SIG-M5 (cell line): ENCODE measurements at places on chromosomes 6 and 20.

- DNase-seq = no peak
Observed at GRCh38 chr20:51703400-51704287, 64.5 kb downstream of the ATP9A start.

DNA sequence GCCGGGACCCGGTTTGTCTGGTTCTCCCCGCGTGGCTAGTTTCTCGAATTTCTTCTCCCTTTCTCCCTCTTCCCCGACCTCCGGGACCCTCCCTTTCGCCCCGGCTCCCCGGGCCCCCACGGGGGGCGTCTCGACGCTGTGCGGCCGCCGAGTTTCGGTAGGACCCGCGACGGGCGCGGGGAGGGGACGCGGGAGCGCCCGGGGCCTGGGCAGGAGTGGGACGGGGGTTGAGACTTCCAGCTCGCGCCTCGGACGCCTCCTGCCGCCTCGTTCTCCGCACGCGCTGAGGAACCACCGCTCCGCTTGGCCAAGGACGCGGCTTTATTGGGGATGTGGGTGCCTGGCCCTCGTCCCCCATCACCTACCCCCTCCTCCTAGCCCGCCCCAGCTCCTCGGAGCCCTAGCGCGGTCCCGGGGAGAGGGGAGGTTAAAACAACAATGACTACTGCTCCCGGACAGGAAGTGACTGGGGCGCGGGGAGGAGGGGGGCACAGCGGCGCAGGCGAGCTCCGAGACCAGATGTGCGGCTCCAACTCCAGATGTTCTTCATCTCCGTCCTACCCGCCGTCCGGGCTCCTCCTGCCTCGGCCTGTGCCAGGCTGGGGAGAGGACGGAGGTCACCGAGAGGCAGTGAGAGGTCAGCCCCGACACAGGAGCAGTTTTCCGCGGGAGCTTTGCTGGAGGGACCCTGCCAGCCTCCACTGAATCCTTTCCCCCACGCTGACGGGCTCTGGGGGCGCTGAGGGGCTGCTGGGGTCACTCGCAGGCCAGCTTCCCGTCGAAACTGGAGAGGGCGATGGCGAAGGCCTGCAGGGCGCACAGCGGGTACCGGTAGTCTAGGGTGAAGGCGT lies 917 bp upstream of the TEAD3 start:
- no peak for DNase-seq

GRCh38 chr20:36917943-36918342 lies 33.6 kb downstream of the SAMHD1 start:
- no peak for DNase-seq

DNA sequence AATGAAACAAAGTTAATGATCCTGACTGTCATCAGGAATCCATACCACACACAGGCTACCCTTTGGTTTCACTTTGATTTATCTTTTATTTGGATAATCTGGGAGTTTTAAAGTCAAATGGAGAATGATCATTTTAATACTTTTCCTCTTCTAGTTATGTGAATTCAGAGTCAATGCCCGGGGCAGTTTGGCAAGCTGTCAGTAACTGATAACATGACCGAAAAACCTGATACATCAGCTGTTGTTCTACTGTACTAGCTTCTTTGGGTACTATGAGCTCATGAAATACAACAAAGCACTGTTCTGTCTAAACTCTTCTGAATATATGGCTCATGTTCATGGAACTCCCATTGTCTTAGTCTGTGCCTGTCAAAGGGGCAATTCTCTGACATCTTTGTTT lies 30.2 kb downstream of the KLHL31 start:
- DNase-seq = no peak

DNA sequence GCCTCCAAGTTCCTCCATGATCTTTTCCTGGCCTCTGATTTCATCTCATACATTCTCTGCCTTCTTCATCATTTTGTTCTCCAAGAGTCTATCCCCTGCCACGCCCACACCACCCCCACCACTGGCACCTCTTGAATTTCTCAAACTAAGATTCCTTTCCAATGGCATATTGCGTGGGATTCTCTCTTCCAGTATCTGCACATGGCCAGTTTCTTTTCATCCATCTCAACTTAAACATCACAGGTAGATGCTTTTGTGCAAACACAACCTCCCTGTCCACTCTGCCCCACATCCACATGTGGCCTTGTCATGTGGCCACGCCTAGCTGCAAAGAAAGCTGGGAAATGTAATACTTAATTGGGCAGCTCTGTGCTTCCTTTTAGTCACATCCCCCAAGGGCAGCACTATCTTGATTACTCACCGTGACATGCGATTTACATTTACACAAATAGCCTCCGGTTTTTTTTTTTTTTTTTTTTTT lies 33.4 kb upstream of the ZMYND8 start:
- no peak for DNase-seq

DNA sequence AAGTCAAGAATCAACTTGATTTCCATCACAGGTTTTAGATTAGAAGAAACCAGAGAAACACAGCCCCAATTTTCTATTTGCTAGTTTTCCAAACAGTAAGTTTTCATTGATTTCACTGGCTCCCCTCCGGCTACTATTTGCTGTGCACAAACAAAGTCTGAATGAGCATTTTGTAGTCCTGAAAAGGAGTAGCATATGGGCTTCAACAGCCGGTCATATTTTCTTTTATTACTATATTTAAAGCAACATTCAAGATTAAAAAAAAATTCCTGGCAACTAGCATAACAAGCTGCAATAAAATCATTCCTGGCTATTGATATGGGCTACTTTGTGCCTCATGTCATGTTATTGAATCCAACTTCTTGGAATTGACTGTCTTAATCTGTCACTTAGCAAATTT lies 48.3 kb downstream of the CARMIL1 start:
- DNase-seq = no peak
